ENCODE measurements at places on chromosomes 1 and 21.

DNA sequence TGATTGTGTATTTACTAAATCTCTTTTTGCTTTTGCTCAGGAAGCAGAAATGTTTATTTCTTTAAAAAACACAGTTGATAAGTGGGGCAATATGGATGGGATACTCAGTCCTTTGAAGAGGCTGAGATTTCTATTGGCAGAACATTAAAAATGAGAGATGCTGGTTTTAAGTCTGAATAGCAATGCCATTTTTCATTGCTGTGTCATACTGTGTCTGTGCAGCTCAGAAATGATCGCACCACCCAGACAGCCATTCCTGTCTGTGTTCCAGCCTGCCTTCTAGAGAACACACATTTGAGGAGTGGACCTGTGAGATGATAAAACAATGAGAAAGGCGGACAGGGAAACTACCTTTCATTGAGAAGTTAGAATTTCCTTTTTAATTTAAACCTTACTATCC lies 231.2 kb upstream of the USP24 start:
- DNase-seq, result no peak

GRCh38 chr1:14403961-14404645 lies 194.4 kb upstream of the KAZN start:
- DNase-seq, result no peak

GRCh38 chr1:102896771-102897170 lies 211.6 kb downstream of the COL11A1 start:
- DNase-seq, result no peak

DNA sequence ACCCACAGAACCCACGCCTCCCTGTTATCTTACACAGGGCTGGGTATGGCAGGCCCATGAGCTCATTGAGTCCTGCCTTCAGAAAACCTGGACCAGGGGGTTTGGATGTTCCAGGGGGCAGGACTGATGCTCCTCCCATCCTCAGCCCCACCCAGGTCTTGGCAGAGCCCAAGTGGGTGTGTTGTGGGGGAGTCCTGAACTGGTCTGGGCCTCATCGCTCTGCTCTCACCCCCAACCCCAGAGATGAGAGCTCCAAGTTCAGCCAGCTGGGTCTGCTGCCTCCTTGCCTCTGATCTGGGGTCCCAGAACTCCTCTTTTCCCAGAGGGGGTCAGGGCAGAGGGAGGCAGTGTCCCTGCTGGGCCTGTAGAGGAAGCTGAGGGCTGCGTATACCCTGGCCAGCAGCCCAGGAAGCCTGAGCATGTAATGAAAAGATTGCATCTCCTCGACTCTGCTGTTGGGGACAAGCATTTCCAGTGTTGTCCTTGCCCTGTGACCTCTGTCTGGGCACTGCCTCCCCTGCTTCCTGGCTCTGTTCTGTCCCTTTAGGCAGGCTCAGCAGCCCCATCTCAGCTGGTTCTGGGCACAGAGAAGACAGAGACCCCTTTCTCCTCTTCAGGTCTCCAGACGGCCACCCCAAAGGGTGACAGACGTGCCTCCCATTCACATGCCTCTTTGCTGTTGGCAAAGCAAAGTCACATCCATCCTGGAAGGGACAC lies 54.7 kb upstream of the EPS8L3 start:
- DNase-seq, result no peak

GRCh38 chr1:190754666-190755065 lies 277.0 kb upstream of the BRINP3 start:
- peak; percentile 93 for DNase-seq

DNA sequence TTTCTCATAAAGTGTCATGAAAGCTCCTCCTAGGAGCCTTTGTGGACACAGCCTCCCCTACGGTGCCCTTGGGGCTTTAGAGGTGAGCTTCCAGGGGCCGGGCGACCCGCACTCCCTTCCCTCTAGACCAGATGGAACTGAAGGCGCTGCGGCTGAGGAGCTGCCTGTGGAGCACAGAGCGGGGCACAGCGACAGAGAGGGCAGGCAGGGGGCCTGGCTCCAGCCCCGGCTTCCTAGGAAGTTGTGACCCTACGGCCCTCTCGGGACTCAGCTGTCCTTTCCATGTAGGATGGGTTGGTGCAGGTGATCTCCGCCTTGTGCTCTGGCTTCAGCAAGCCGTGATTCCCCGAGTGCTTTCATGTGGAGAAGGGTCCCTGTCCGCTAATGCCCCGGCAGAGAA lies 23.6 kb upstream of the NEK2 start:
- no peak for DNase-seq

DNA sequence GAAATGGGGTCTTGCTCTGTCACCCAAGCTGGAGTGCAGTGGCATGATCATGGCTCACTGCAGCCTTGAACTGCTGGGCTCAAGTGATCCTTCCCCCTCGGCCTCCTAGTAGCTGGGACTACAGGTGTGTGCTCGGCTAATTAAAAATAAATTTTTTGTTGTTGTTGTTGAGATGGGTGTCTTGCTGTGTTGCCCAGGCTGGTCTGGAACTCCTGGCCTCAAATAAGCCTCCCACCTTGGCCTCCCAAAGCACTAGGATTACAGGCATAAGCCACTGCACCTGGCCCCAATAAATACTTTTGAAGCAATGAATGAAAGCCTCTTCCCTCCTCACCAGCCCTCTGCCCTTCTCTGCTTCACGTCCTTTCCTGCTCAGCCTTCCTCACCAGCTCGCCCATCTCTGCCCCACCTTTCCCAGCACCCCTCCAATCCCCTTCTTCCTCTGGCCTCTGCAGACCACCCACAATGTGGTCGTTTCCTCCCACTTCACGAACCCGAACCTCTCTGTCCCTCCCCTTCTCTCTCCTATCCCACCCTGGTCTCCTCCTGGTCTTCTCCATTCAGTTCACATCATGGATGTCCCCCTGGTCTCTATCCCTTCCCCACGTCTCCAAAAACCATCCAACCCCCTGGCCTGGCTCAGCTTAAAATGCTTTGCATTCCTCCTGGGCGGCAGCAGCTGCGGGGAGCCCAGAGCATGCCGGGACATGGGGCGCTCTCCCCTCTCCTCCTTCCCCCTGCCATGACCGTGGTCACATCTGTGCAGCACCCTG lies 38.4 kb downstream of the RAP1GAP start:
- DNase-seq, result no peak

- DNase-seq, result no peak
These were observed 42.5 kb upstream of the CLIC4 start for GRCh38 chr1:24702511-24703293.

DNA sequence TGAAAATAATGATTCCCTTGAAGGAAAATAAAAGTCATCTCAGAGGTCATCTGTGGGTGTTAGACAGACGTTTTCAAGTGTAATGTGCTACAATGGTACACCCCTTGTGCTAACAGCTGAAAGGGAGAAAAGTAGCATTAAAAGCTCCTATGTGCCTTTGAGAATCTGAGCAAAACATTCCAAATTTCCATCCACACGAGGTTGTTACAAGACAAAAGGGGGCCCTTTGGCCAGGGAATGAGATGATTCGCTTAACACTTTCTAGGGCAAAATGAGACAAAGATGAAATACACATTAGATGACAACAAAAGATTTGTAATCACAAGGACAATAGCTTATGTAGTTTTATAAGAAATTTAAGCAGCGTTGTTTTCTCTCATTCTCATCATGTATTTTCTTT lies 303.6 kb downstream of the LMX1A start:
- no peak for DNase-seq

- DNase-seq, result no peak
These were observed 337.5 kb upstream of the RUNX1 start for GRCh38 chr21:35386491-35387079.

- DNase-seq, result no peak
These were observed 61.2 kb downstream of the OLFML3 start for GRCh38 chr1:114040273-114041015.

GRCh38 chr1:218866507-218866906 lies 307.2 kb upstream of the LYPLAL1 start:
- no peak for DNase-seq

- no peak for DNase-seq
These were observed 52.5 kb upstream of the PPM1J start for GRCh38 chr1:112767646-112768045.

DNA sequence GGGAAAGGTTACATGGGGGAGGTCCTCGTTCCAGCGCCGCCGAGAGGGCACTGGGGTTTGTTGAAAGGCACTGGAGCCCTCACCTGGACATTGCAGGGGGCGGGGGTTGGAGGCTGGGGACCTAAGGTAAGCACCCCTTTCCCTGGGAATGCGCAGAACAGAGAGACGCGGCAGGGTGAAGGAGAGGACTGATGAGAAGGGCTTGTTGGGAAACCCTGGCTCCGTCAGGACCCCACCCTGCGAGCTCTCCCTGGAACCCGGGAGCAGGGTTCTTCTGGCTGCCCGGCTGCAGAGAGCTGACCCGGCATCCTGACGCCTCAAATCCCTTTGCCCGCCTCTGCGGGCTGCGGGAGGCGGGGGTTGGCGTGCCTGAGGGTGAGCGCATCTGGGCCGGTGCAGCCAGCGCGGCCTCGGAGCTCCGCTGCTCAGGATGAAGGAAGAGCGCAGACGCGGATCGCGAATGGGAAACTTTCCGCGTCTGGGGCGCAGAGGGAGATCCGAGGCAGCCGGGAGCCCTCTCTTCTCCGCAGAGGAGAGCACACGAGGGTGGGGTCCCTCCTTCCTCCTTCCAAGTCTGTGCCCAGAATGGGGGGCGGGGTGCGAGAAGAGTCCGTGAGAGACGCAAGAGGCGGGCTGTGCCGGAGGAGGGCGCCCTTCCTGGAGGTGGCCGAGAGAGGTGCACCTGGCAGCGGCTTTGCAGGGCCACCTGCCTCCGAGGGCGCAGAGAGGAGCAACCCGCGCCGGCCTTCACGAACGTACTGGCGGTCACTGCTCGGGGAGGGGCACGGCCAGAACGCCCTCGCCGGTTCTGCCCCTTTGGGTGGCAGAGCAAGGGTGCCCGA lies 2.4 kb downstream of the IGSF21 start:
- DNase-seq, result no peak
